CD4-positive, alpha-beta memory T cell (primary cell): ENCODE measurements at places on chromosomes 7 and 10. TPM values are rescaled to one million over a fixed set of nuclear protein-coding genes. Genes with fewer than 3 reads are reported as not detected.

The PDE6C gene
- not detected for total RNA-seq

The NPY4R2 gene
- total RNA-seq, result not detected

The GNGT1 gene
- not detected for total RNA-seq

The TMEM236 gene
- 0.17 TPM for total RNA-seq

The CUZD1 gene
- total RNA-seq, result 3.8 TPM

The EBF3 gene
- not detected for total RNA-seq

The ANKRD30A gene
- not detected for total RNA-seq

The RAB19 gene
- total RNA-seq, result 2.5 TPM

The GRK5 gene
- 27.9 TPM for total RNA-seq

The EVX1 gene
- not detected for total RNA-seq

The GATA3 gene
- total RNA-seq, result 63.8 TPM

The CSGALNACT2 gene
- 45.3 TPM for total RNA-seq

The GPR15LG gene
- not detected for total RNA-seq

The ASZ1 gene
- not detected for total RNA-seq
